Activated T-helper 1 cell treated with Interleukin-2 at 50 U/mL for 16 hours (primary cell): ENCODE measurements at places on chromosomes 5 and 9.

DNA sequence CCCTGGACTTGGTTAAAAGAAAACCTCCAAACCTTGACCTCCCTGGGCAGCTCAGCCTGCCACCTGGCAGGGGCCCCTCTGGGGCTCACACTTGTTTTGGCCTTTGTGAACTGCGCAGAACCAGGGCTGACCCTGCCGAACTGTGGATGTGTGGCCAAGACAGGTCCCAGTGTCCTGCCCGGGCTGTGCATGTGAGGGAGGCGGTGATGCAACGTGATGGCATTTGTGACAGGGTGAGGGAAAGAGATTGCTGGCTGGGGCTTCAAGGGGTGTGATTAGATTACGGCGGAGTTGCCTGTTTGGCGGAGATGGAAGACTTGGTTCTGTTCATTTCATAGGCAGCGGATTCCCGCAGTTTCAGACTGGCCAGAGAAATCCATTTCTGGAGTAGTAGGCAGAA lies 30.4 kb upstream of the NKX2-5 start:
- DNase-seq = no peak

DNA sequence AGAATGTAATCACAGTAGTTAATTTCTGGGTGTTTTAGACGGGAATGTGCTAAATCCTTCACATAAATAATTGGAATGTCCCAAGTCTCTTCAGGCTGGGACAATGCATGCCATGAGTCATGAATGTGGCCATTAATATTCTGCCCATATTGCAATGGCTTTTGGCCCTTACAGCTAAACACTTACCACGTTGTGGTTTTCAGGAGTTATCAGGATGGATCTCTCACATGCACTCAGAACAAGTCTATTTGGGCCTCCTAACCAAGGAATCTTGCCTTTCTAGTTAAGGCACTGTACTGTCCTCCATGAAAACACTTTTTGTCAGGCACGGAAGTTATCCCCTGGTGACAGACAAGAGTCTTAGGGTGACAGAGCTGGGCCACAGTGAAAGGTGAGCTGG lies 32.7 kb downstream of the PKD2L2 start:
- DNase-seq = no peak

- no peak for DNase-seq
Measured at GRCh38 chr9:72826996-72827949, 125.6 kb downstream of the ALDH1A1 start.

DNA sequence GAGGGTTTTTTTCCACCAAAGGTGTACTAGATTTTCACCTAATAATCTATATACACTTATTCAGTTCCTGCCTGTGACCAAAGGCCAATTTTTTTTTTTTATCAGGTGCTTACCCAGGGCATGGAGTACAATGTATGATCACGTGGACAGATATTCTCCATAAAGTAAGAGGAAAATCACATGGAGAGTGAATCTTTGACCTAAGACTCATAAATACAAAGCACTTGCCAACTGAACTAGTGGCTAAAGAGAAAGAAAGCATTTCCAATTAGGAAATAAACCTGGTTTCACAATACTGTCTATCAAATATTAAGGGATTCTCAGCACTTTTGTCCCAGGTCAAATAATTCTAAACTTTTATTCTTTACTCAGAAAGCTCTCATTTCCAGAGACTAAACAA lies 33.0 kb upstream of the CEP120 start:
- DNase-seq = no peak

- DNase-seq = no peak
Measured at GRCh38 chr5:164302533-164303235, 797.3 kb downstream of the MAT2B start.

DNA sequence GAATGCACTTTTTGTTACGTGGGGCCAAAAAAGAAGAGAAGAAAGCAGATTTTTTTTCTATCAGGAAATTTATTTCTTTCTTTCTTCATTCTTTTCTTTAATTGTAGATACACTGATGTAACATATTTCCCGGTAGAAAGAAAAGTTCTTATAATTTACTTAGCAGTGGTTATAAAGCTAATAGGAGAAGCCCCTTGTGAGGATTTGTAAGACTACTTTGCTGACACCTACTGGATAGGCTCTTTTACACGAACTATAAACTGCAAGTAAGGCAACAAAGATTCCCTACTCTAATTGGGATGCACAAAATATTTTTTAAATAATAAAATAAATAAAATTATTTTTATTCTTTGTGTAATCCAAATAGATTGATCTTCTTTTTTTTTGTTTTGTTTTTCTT lies 284.4 kb downstream of the DNAH5 start:
- DNase-seq = no peak

DNA sequence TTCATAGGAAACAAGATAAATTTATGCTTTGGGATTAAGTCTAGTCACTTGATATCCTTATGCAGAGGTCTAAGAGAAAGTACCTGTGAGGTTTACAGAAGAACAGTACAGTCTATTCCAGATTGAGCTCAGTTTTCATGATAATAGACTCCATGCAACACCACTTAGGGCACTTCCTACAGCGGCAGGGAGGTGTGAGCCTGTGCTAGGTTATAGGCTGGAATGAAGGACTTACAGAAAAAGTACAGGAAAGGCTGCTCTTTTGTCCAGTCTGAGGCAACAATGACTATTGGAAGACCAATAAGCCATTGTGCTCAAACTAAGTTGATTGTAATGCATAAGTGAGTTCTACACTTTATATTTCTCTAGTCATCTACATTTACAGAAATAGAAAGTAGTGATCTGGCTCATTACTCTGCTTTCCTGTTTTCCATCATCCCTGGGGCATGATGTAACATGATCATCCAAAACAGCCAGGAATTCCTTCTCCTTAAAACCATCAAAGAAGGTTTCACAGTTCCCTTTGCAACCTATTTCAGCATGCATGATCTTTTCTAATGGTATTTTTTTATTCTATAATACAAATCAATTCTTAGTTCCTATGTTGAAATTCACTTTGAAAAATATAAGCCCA lies 322.8 kb downstream of the SLF1 start:
- DNase-seq = no peak
